ENCODE measurements at places on chromosomes 12 and 14.
A peak's percentile ranks its signal among the peaks of the same experiment; 100 is the strongest.

GRCh38 chr12:88573583-88573982 lies 6.7 kb downstream of the KITLG start:
- no peak for DNase-seq

DNA sequence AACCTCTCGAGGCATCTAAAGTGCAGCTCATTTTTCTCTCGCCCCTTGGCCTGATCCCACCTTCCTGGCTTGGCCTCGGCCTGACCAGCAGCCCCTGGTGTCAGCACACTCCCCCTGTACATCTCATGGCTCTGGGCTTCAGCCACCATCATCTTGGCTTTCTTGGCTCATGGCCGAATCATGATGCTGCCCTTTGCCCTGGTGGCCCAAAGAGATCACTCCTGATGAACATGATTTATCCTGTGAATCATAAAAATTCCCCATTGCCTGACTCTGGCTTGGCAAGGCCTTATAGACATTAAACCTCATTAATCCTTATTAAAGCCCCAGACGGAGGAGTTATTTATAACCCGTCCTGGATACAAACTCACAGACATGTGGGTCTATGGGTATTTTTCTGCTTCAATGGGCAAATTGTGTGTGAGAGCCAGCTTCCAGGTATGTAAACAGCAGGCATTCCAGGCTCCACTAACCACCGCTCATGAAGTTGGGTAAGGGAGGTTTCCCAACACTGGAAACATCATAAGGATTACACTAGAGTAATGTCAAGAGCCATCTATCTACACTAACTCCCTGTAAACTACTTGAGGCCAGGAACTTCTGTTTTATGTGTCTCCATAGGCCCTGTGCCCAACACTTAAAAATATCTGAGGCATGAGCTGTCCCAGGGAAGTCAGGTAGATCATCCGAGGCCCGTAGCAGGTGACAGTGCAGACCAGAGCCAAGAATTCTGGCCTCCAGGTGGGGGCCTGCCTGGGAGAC lies 171.2 kb downstream of the TTC8 start:
- peak; percentile 47 for DNase-seq

DNA sequence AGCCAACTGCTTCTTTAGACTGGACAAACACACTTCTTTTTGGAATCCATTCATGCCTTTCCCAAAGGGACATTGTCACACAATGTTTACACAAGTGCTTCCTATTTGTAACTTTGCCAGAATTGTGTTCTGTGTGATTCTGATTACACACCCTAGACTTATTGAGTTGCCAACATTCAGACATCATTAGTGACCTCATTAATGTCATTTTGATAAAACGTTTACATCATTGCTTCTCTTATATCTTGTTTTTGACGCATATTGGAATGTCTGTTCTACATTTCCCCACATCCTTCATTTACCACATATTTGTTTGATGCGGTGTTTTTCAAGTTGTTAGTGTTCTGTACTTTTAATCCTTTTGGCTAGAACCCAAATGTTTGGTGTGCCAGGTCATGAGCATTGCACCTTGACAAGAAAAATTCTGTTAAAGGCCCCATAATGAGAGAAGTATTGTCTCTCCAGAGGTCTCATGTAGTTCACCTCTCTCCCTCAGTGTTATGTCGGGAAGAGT lies 305.5 kb downstream of the AEBP2 start:
- DNase-seq, result peak; percentile 3

DNA sequence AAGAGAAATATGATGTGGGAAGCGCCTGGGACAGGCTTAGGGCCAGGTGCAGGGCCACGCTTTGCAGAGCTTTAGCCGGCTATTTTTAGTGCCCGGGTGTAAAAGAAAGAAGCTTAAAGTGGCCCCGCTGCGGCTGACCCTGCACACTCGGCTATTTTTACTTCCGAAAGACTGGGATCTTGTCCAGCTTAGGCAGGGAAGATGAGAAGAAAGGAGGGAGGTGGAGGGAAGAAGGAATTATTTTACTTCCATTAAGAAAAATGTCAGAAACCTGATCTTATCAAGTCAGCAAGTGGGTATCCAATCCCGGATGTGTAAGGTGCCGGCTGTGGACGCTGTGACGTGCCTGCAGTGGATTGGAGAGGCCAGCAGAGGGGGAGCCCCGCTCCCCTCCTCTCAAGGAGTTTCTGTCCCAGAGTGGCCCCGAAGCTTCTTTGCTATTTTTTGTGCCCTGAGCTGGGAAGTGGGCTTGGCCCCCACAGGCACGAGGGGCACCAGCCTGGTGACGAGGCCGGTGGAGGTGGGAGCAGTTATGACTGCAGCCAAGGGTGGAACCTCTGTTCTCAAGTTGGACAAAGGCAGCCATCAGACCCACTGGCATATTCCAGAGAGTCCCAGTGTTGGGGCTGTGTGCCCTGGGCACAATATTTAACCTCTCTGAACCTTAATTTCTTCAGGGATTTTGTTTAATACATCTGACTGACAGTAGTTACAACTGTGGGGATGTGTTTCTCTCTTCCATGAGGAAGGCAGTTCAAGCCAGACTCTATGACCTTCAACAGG lies 97.7 kb downstream of the ESRRB start:
- peak; percentile 6 for DNase-seq

- peak; percentile 93 for DNase-seq
These were observed 49.2 kb downstream of the TESPA1 start for GRCh38 chr12:54935235-54935951.

DNA sequence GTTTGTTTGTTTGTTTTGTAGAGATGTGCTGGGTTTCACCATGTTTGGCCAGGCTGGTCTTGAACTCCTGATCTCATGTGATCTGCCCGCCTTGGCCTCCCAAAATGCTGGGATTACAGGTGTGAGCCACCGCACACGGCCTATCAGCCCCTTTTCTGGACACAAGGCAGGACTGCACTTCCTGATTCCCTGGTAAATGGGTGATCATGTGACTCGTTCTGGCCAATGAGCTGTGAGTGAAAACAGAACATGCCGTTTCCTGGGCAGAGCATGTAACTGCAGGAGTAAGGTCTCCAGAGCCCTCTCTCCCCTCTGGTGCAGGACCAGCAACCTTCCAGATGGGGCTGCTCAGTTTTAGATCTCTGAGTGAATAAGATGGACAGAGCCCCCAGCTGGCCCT lies 92.7 kb downstream of the ITPK1 start:
- DNase-seq, result peak; percentile 43

DNA sequence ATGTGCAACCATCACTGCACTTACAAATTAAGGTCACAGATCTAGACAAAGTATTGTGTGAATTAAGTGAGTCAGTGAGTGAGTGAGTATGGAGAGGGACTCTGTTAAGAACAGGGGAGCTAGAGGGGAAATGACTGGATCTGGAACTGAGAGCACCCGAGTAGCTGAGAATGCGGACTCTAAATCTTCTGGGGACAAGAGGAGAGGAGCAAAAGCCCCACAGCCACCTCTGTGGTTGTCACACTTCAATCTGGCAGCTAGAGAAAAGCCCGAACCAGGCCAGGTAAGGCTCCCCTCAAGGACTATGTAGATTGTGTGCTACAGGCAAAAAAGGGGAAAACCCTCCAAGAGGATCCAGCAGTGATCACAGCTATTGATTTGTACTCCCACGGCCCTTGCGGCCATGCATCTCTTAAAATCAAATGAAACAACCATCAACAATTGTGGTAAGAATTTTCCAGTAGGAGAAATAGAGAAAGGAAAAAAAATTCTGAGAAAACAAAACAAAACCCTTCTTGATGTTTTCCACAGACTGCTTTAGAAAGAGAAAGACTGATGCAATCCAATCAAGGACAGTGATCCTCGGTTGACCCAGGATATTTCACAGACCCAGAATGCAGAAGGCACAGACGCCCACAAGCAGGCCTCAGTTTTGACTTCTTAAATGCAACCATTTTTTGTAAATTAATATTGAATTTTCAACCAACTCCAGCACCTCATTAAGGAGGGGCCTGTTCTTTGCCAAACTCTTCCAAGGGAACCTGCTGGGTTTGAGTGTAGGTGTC lies 109.6 kb downstream of the SLC38A6 start:
- DNase-seq, result no peak

- peak; percentile 82 for DNase-seq
These were observed at the start of gene FOXN3 for GRCh38 chr14:89417091-89417464. TSS of gene FOXN3 (minus strand) at chr14:89417233. CDS start at chr14:89412476, 4,757 bp downstream.

DNA sequence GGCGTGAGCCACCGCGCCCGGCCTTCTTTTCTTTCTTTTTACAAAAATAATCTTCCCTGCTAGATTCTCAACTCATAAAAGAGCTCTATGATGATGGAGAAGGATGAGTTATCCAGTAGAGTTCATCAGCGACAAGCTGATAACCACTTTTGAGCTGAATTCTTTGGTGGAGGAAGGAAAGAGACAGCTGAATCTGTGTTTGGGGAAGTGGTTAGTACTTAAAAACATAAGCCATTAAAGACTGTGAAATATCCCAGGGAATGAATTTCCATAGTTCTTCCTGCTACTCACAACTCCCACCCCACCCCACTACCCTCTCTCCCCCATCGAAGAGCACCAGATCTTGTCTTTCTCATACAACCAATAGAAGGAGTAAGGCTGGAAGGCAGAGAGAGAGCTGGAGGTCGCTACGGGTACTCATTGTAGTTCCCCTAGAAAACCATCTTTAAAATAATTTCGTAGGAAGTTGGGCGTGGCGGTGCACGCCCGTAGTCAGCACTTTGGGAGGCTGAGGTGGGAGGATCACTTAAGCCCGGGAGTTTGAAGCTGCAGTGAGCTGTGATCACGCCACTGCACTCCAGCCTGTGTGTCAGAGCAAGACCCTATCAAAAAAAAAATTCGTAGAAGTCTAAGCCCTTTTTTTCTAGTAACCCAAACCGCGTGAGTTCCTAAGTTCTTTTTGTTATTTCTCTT lies 647 bp upstream of the ESPL1 start:
- DNase-seq, result no peak

- no peak for DNase-seq
These were observed 31.1 kb downstream of the CALM1 start for GRCh38 chr14:90427848-90428426.

DNA sequence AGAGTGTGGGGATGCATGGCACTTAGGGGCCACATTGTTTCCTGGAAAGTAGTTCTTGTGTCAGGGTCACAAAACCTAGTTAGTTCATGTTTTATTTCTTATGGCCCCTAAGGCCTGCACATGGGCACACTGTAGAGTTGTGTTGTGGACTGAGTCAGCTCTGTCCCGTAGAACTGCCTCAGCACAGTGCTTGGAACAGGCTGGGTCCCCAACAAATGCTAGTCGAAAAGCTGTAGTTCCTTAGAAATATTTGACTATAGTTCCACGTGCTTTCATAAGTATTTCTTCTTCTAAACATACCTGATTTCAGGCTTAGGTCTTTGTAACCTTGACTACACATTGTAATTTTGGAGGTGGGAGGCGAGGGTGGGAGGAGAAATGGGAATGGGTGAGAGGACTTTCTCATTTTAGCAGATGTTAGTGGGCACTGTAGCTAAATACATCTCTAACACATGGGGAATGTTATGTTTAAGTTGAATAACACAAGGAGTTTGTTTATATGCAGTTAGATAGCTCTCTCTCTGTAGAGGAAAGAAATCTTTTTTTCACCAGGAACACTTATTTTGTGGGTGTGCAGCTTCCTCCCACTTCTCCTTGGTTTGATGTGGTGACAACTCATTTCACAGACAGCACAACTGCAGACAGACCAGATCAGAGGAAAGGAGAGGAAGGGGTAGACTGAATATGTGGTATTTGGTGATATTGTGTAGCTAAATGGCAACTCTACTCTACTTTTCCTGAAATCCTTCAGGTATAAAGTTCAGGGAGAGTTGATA lies 39.5 kb upstream of the DACT1 start:
- DNase-seq, result no peak

- DNase-seq, result no peak
These were observed 90.9 kb upstream of the NCOR2 start for GRCh38 chr12:124658302-124658701.

- DNase-seq, result no peak
These were observed 307.2 kb downstream of the ATP23 start for GRCh38 chr12:58248599-58248998.

- no peak for DNase-seq
These were observed 629 bp downstream of the FAM181A start for GRCh38 chr14:93927800-93928145.

DNA sequence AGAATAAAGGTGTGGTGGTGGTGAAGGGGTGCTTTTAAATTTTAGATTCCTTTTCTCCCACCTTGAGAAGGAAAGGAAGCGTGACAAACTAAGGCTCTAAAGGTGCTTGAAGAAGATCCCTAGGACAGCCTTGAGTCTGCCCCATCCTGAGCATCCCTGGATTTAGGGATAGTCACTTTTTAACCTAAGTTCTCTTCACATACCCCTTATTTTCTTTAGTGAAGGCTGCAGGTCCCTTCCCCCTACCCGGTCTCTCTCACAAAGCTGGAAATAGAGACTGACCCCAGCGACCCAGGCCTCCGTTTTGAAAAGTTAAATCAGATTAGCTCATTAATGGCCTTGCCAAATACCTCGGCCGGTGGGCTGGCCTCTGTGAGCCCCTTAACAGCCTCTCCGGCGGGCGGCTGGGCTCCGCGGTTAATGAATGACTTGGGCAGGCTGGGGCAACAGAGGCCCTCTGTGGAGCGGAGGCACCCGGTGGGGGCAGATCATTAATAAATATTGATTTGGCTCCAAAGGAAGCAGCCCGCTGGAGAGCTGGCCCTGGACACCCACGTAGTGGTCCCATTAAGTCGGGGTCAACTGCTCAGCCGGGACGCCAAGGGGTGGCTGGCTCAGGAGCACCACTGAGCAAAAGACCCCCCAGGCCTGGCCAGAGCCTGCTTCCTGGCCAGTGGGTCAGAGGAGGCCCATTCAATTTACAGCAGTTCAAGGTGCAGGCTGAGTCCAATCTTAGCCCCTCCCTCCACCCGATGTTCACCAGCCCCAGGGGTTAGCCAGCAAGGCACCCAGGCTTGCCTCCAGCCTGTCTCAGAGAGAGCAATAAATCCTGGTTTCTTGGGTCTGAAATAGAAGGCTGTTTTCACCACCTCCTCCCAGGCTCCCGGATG lies 31.8 kb downstream of the PAH start:
- no peak for DNase-seq

DNA sequence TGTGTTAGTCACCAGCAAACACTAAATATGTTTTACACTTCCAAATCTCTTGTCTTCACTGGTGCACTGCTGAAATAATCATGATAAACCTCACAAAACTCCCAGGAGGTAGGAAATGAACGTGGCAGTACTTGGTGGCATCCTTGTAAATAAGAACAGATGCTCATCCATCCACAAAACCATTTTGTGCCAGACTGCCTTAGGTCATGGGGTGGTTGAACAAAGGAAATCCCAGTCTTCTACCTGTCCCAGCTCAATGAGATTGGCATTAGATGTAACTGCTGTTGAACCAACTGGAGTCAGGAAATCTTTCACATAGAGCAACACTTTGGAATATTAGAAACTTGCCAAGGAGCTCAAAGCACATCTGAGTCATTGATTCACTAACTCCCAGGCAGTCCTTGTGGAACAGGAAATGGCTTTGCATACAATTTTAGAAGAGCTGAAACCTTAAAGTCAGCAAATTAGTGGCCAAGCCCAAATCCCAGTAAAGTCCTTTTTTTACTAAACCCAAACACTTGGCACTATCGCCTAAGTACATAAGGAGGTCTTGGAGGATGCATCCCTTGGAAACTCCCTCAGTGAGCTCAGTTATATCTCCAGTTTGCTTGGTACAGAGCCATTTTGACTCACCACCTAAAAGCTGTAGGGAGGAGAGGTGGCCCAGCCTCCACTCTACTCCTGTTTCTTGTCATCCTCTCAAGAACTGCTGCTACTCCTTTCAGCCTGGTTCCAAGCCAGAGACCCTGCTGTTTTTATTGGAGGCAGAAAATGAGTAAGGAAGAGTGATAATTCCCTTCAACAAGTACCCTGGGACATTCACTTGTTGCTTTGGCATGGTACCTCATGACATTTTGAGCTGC lies 208.0 kb downstream of the NOVA1 start:
- no peak for DNase-seq

- no peak for DNase-seq
These were observed 74.5 kb downstream of the KCNK10 start for GRCh38 chr14:88248606-88249005.

- DNase-seq, result no peak
These were observed 235.1 kb upstream of the PWP1 start for GRCh38 chr12:107450541-107450940.
